Effector memory CD4-positive, alpha-beta T cell (primary cell): ENCODE measurements at places on chromosomes 3 and 15.

GRCh38 chr3:12870942-12871341 is 29.6 kb upstream of the RPL32 start:
- no peak for DNase-seq

- peak; percentile 29 for DNase-seq
Observed at GRCh38 chr15:77944002-77944867, 133.3 kb downstream of the TBC1D2B start.

DNA sequence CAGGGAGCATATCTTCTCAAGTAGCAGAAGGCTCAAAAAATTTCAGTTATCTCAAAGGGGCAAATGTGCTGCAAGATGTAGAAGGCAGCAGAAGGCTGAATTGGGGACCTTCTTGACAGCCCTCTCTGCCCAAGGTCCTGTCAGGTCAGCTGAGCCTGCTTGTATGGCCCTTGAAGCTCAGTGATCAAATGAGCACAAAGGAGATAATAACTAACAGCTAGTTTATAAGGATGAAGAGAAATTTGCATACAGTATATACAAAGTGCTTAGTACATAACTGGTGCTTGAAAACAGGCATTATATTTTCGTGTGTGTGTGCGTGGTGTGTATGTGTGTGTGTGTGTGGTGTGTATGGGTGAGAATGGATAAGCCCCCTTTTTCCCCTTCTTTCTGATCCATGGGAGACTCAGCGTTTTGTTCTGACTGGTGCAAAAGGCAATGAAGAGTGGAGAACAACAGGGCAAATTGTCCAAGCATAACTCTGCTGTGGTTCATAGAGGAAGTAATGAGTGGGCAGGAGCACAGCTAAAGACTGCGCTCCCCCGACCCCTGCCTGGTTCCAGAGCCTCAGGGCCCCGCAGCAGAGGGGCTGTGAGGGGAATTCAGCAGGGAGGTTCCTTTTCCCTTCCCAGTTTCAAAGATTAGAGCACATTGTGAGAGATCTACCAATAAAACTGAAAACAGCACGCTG is 356.8 kb upstream of the NR2F2 start:
- no peak for DNase-seq

- DNase-seq, result no peak
Observed at GRCh38 chr3:124119056-124119716, 127.3 kb upstream of the ROPN1 start.

DNA sequence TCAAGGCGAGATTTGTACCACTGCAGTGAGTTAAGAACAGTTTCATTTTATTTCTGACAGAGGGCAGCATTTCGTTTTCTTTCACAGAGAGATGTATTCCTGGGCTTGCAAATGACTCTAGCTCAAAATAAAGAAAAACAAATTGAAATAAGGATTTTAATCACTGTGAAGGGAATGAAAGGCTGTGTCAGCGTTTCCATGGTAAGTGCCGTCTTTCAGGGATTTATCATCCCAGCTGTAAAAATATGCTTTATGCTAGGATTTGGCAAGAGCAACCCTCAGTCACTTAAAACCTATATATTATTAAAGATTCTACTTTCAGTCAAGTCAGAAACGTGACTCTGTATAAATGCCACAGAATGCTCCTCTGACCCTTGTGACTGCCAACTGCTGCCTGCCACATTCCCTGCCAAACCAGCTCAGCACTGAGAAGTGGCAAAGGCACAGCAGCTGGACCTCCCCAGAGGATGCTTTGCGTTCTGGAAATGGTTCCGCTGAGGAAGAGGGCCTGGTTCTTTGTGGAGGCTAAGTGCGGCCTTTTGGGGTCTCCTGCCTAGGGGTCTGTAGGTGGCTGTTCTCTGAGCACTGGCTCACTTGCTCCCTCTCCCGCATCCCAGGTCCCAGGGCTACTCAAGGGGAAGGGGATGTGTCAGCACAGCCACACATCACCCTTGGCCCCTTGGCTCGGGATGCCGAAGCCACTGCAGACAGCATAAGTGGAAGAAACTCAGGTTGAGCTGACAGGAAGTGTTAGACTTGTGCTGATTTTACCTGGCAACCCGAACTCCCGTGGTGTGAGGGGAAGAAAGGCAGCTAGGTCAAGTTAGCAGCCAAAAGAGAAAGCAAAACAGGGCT is 56.6 kb upstream of the POMGNT2 start:
- peak; percentile 30 for DNase-seq

- DNase-seq, result no peak
Observed at GRCh38 chr15:99863550-99864198, 130.4 kb upstream of the LYSMD4 start.

DNA sequence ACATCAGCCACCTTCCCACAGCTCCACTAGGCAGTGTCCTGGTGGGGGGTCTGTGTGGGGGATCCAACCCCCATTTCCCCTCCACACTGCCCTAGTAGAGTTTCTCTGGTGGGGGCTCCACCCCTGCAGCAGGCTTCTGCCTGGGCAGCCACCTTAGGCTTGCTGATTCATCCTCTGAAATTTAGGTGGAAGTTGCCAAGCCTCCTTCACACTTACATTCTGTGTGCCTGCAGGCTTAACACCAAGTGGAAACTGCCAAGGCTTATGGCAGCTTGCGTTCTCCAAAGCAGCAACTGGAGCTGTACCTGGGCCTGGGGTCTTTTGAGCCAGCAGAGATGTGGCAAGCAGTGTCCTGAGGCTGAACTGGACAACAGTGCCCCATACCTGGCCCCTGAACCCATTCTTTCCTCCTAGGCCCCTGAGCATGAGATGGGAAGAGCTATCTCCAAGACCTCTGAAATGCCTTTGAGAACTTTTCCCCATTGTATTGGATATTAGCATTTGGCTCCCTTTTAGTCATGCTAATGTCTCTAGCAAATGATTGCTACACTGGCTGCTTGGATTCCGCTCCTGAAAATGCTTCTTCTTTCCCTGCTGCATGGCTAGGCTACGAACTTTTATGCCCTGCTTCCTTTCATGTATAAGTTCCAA is 32.5 kb downstream of the CPN2 start:
- DNase-seq, result no peak

DNA sequence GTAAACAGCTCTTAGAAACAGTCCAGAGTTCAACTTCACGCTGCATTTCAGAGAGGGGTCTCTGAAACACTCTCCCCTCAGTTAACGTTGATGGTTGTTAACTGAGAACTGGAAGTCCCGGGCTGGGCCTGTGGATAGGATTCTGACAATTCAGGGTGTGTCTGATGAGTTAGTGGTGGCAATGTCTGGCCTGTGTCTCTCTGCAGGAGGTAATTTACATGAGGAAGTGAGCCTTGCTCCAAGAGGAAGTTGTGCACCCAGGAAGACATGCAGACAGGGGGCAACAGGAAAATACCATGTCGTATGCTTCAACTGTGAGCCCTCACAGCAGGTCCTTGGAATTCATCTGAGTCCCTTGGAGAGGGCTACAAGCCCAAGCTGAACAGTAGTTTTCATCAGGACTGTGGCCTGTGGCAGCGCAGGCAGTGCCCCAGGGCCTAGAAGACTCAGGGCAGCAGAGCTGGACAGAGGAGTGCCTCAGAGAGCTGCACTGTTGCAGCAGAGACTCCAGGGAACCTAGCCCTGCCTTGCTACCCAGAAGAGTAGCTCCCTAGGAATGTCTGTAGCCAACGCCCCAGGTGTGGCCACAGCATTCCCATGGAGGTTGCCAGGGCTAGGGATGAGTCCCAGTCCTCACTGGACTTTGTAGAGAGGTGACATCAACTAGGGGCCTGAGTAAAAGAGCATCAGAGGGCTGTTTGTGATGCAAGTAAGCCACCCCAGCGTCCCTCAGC is 104.6 kb upstream of the SELENOK start:
- DNase-seq, result no peak

DNA sequence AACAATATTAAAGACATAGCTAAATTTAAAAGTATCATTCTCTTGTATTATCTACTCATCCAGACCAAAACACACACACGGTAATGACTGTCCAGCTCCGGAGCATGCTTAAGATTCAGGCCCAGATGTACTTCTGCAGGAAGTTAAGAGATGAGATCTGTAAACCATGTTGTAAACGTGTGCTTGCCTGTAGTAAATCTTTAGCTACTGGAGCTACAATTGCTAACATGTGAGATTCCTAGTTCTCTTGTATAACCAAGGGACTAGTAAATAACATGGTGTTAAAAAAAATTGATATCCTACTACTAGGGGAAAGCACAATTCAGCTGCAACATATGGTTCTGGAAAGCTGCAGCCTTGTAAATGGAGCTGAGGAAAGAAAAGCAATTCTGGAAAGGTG is 651.7 kb upstream of the CCDC54 start:
- DNase-seq, result no peak

- DNase-seq, result no peak
Observed at GRCh38 chr3:55631766-55632331, 144.7 kb upstream of the WNT5A start.

DNA sequence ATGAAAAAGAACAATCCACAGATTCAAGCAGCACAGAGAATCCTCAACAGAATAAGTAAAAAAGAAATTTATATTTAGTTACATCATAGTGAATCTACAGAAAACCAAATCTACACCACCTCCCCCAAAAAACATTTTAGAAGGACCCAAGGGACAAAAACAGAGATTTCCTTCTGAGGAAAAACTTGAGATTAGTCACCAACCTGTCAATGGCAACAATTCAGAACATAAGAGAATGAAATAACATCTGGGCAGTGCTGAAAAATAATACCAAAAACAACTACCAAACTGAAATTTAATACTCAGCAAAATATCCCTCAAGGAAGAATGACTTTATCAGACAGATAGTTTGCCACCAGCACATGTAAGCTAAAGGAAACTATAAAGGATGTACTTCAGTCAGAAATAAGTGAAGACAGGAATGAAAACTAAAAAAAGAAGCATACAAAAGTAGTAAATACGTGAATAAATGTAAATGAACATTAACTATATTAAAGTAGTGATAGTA is 260.7 kb downstream of the ULK4 start:
- no peak for DNase-seq

GRCh38 chr3:195238586-195239118 is 32.3 kb downstream of the XXYLT1 start:
- DNase-seq, result no peak

DNA sequence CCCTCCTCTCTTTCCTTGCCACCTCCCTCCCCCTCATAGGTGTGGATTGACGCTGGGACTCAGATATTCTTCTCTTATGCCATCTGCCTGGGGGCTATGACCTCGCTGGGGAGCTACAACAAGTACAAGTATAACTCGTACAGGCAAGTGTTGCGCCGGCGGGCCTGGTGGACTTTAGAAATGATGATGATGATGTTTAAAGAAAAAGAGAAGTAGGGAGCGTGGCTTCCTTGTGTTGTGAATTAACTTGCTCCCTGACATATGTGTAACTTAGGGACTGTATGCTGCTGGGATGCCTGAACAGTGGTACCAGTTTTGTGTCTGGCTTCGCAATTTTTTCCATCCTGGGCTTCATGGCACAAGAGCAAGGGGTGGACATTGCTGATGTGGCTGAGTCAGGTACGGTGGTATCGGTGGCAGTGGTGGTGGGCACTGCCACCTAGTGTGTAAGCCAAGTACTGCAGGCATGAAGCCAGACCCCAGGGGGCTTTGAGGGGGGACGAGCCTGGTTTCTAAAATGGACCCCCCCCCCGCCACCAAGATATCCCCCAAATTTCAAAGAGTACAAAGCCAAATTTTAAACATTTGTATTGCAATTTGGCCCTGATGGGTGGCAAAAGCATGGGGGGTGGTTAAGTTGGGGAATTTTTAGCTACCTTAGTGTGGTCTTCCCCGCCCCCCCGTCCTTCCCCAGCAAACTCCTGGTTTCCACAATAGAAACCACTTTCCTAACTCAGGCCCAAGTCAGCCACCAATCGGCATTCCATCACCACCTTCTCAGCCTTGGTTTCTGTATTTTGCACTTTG is 65.6 kb downstream of the SLC6A6 start:
- peak; percentile 7 for DNase-seq

DNA sequence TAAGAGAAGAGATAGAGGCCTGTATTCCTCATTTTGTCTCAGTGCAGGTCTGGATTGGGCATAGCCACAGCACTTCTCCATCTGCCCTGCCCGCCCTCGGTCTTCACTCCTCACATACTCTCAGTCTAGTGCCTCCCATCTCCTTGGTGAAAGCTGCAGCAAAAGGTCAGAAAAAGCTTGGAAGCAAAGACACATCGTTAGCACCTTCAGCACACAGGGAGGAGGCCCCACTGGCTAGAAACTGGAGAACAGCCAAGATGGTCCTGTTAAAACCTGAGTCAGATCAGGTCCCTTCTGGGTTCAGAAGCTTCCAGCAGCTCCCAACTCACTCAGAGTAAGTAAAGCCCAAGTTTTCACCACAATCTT is 1.6 kb upstream of the KLF15 start:
- DNase-seq, result no peak

DNA sequence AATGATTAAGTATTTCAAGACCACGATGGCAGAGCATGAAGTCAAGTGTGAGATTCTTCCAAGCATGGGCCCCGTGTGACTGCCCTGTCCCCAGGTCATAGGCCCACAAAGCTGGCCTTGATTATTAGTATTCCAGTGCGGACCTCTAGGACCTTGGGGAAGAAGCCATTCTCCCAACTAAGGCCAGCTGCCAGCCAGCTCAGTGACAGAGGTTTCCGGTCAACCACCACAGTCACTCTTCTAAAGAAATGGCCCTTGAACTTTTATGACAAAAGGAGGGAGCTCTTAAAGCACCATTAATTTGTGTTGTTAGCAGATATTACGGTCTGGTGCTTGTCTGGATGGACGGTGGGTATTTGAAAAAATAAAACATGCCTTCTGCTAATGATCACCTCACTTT is 28.0 kb downstream of the FAM3D start:
- no peak for DNase-seq

DNA sequence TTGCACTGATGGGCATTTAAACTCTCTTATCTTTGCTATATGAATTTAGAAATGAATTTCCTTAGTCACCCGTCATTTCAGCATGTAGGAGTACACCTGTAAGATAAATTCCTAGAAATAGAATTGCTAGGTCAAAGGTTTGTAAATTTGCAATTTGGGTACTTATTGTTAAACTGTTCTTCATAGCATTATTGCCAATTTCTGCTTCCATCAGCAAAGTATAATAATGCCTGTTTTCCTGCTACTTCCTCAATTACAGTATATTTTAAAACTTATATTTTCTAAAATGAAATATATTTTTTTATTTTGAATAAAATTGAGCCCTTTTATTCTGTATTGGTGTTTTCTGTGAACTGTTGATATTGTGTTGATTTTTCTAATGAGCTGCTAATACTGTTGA is 16.3 kb upstream of the MCF2L2 start:
- no peak for DNase-seq

- DNase-seq, result no peak
Observed at GRCh38 chr3:52323526-52324295, 7.6 kb downstream of the DNAH1 start.

- DNase-seq, result no peak
Observed at GRCh38 chr3:110614186-110614585, 457.4 kb upstream of the NECTIN3 start.

- DNase-seq, result no peak
Observed at GRCh38 chr15:33200903-33201302, 6.4 kb upstream of the FMN1 start.

GRCh38 chr3:152706991-152707713 is 127.8 kb upstream of the P2RY1 start:
- DNase-seq, result no peak

GRCh38 chr15:40782609-40783227 is 12.9 kb downstream of the C15orf62 start:
- DNase-seq, result peak; percentile 68
